ENCODE measurements at places on chromosomes 12 and 14.

DNA sequence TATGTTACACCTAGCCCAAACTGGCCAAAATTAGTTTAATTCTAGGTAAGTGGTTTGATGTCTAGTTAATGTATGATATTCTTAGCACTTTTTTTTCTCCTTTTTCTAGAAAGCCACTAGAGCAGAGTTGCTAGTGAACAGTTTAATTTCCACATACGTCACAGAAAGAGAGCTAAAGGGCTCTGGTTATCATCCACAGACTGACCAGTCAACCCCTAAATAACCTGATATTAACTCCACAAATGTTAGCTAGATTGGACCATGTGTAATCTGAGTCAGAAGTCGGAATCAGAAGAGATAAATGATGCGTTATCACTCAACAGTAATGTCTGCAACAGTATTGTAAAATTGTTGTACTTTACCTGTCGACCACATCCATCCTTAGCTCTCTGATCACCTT, 74.9 kb downstream of the USP15 start:
- H3K27ac ChIP-seq: no peak overlapping the region
- H3K4me3 ChIP-seq: no peak overlapping the region
- ATAC-seq: no peak
- no peaks in the 10 kb centered on the region for H3K27me3 ChIP-seq

DNA sequence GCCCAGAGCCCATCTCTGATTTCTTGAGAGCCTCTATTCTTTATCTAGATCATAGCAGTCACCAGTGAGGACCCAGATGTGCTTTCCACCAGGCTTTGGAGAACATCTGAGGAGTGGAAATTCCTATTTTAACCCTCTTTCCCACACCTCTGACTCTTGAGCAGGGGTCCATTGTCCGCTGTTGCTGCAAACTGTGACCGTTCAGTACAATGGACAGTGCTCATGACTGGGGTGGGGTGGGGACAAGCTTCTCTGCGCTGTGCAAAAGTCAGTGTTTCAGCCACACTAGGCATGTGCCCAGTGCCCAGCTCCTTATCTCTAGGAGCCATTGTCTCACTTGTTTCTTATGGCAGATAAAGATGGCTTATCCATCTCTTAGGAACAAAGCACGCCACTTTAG, 16.9 kb upstream of the KRT7 start:
- no peaks in the 10 kb centered on the region for H3K36me3 ChIP-seq
- H3K4me1 ChIP-seq: no peaks in the 10 kb centered on the region
- H3K4me3 ChIP-seq: no peak overlapping the region

DNA sequence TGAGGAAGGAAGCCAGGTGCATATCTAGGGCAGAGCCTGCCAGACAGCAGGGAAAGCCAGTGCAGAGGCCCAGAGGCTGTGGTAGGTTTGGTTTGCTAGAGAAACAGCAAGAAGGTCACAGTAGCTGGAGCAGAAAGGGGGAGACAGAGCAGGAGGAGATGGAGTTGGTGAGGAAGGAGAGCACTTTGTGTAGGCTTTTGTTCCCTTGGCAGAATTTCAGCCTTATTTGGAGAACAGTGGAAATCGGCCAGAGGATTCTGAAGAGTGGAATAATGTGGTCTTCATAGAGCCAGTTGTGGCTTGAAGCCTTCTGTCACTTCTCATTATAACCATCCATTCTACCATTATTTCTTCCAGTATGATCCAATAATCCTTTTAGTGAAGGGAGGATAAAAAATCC, 212.9 kb upstream of the FAR2 start:
- no peaks in the 10 kb centered on the region for H3K36me3 ChIP-seq
- H3K27me3 ChIP-seq: peaks cover 4% of the 10 kb centered on the region
- no peak for ATAC-seq
- H3K4me1 ChIP-seq: no peaks in the 10 kb centered on the region
- no peak overlapping the region for H3K27ac ChIP-seq
- H3K4me3 ChIP-seq: no peak overlapping the region

GRCh38 chr12:89529738-89530137, 3.9 kb upstream of the POC1B start:
- H3K36me3 ChIP-seq: peaks cover 2% of the 10 kb centered on the region
- no peaks in the 10 kb centered on the region for H3K27me3 ChIP-seq
- ATAC-seq: no peak
- peaks cover 13% of the 10 kb centered on the region for H3K4me1 ChIP-seq
- peak overlapping the region; percentile 74 for H3K27ac ChIP-seq

- H3K36me3 ChIP-seq: no peaks in the 10 kb centered on the region
- no peaks in the 10 kb centered on the region for H3K27me3 ChIP-seq
- H3K4me3 ChIP-seq: no peak overlapping the region
- no peak for ATAC-seq
Measured at GRCh38 chr12:51186465-51187085, 13.6 kb upstream of the TFCP2 start.

GRCh38 chr12:124222368-124223245, 72.3 kb upstream of the RFLNA start:
- peaks cover 26% of the 10 kb centered on the region for H3K27me3 ChIP-seq
- H3K27ac ChIP-seq: no peak overlapping the region
- no peaks in the 10 kb centered on the region for H3K4me1 ChIP-seq

DNA sequence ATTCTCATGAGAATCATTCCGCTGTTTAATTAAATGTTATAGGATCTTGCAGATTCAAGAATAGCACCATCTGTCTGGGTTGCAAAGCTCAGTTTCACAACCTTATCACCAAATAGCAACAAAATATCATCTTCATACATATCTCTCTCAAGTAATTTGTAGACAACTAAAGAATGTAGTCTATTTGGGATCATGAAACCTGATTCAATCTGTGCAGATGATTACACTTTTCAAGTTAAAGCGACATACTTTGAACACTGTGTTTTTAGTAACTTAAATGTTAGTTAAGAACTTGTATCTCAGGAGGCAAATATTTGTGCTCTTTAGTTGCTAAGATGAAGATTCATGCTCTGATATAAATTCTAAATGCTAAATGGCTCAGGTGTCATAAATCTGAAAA, 14.8 kb downstream of the MED13L start:
- ATAC-seq: no peak
- peaks cover 19% of the 10 kb centered on the region for H3K4me1 ChIP-seq
- no peaks in the 10 kb centered on the region for H3K27me3 ChIP-seq
- no peaks in the 10 kb centered on the region for H3K36me3 ChIP-seq
- H3K4me3 ChIP-seq: no peak overlapping the region

DNA sequence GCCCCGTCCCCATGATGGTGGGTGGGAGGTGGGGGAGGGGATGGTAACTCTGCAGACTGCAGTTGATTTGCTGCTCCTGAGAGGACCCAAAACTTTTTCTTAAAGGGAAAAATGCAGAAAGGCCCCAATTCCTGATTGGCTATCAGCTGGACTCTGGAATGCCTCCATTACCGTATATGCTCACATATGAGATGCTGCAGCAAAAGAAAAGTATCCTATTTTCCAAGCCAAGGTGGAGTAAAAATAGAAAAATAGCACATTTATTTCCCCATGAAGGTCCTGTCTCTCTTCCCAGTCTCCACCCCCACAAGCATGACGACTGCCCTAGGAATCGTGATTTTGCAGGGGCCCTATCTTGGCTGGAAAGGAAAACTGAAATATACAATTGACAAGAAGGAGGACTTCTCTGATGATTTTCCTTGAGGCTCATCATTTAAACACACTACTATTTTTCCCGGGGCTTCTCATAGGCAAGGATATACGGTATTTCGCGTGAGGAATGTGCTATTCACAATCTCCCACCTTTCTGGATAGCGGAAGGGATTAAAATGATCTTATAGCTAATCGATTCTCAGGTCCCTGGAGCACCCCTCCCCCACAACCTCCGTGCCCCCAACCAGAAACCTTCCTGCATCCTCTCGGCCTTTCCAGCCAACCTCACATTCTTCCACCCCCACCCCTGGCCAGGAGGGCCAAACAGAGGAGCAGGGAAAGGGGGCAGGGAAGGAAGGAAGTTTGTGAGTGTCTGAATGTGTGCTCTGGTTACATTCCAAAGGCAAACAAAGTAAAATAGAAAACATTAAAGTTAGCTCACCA, 138.9 kb upstream of the CCND2 start:
- no peaks in the 10 kb centered on the region for H3K36me3 ChIP-seq
- no peak overlapping the region for H3K27ac ChIP-seq
- peaks cover 27% of the 10 kb centered on the region for H3K4me1 ChIP-seq
- no peak overlapping the region for H3K4me3 ChIP-seq
- ATAC-seq: no peak

DNA sequence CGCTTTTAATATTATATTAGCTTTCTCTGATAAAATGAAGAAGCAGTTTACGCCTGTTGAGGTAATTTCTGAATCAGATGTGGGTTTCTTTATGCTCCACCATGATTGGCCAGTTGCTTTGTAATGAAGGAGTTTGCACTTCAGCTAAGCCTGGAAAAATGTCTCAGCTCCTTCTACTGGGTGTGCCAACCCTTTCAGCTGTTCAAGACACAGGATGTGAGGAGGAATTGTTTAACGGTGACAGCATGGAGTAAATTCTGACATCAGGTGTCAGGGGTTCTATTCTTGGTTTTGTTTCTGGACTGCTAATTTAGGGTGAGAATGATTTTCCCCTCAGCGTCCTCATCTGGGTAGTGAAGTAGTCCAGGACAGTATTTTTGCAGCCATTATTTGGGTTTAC, 43.5 kb downstream of the FLRT2 start:
- H3K4me3 ChIP-seq: no peak overlapping the region
- ATAC-seq: no peak
- H3K27me3 ChIP-seq: no peaks in the 10 kb centered on the region
- no peaks in the 10 kb centered on the region for H3K4me1 ChIP-seq
- no peaks in the 10 kb centered on the region for H3K36me3 ChIP-seq
- no peak overlapping the region for H3K27ac ChIP-seq

GRCh38 chr12:123049398-123050240, 69.1 kb downstream of the ARL6IP4 start:
- H3K27me3 ChIP-seq: no peaks in the 10 kb centered on the region
- no peak for ATAC-seq
- no peaks in the 10 kb centered on the region for H3K36me3 ChIP-seq
- no peak overlapping the region for H3K4me3 ChIP-seq
- no peaks in the 10 kb centered on the region for H3K4me1 ChIP-seq

GRCh38 chr12:93029091-93029490, 100.0 kb upstream of the EEA1 start:
- no peak overlapping the region for H3K4me3 ChIP-seq
- H3K27ac ChIP-seq: no peak overlapping the region
- ATAC-seq: no peak
- no peaks in the 10 kb centered on the region for H3K4me1 ChIP-seq

GRCh38 chr12:102429211-102430154, 50.9 kb downstream of the IGF1 start:
- no peaks in the 10 kb centered on the region for H3K4me1 ChIP-seq
- ATAC-seq: no peak
- no peaks in the 10 kb centered on the region for H3K36me3 ChIP-seq
- no peak overlapping the region for H3K4me3 ChIP-seq
- no peaks in the 10 kb centered on the region for H3K27me3 ChIP-seq

Measured in activated T-helper 17 cell treated with anti-CD3 and anti-CD28 coated beads, Interleukin-2, amount 50 U/mL, for 72 hours (primary cell).